Fibroblast of skin of scalp (primary cell): ENCODE measurements at places on chromosomes 7 and 10.
A peak's percentile ranks its signal among the peaks of the same experiment; 100 is the strongest.

GRCh38 chr7:38669965-38670520 is 38.9 kb upstream of the AMPH start:
- no peak for DNase-seq

DNA sequence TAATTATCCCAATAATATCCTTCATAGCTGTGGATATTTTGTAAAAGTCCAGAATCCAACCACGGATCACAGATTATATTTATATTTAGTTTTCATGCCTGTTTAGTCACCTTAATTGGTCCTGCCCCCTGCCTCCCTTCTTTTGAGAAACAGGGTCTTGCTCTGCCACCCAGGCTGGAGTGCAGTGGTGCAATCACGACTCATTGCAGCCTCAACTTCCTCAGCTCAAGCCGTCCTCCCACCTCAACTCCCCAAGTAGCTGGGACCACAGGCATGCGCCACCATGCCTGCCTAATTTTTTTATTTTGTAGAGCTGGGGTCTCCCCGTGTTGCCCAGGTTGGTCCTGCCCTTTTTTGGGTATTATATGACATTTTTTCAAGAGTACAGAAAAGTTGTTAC is 129.4 kb downstream of the KAT6B start:
- DNase-seq = peak; percentile 27

DNA sequence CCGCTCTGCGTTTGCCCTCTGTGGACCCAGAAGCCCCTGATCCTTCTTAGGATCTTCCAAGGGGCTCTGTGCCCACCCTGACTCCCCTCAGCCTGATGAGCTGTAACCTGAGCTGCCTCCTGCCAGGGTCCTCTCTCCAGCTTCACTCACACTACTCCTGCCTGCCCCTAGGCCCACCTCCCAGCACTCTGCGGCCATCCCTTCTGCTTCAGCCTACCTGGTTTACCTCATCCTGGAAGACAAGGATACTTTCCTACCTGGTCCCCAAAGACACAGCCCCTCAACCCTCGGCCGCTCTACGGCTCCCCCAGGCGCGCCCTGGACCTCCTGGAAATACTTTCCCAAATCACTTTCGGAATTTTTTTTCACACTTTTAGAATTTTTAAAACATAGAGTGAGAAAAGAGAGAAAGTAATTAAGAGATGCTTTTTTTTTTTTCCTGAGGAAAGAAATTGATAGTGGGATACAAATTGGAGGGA is 6.4 kb upstream of the ZNF862 start:
- DNase-seq = no peak

- DNase-seq = no peak
Observed at GRCh38 chr7:127705461-127705959, 53.5 kb downstream of the SND1 start.

DNA sequence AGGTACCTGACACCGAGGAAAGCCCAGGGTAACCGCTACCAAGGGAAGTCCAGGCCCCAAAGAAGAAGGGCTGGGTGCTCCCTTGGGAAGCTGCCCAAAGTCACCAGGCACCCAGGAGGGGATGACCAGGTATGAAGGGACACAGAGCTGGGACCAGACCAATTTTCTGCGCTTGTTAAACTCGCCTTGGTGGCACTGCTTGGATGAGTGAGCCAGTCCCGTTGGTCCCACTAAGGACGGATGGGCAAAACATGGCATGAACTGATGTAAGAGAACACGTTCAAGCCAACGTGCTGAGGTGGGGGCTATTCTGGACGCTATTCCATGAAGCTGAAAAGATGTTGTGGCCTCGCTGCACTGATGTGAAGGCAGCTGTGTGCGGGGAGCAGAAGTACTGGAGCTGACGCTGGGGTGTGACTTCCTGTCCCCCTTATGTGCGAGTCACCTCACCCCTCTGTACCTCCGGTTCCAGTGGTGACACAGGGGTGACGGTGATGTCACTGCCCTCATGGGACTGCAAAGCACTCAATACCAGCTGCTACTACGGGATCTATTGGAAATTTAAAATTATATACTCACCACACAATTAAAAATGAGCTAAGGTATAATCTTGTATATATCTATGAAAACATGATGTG is 73.6 kb downstream of the COBL start:
- DNase-seq = no peak

GRCh38 chr10:125375210-125375609 is 214.8 kb upstream of the CTBP2 start:
- DNase-seq = no peak

- DNase-seq = peak; percentile 19
Observed at GRCh38 chr10:71725998-71726579, 6.5 kb upstream of the C10orf105 start.

- DNase-seq = no peak
Observed at GRCh38 chr10:74871595-74872382, 45.4 kb downstream of the KAT6B start.

DNA sequence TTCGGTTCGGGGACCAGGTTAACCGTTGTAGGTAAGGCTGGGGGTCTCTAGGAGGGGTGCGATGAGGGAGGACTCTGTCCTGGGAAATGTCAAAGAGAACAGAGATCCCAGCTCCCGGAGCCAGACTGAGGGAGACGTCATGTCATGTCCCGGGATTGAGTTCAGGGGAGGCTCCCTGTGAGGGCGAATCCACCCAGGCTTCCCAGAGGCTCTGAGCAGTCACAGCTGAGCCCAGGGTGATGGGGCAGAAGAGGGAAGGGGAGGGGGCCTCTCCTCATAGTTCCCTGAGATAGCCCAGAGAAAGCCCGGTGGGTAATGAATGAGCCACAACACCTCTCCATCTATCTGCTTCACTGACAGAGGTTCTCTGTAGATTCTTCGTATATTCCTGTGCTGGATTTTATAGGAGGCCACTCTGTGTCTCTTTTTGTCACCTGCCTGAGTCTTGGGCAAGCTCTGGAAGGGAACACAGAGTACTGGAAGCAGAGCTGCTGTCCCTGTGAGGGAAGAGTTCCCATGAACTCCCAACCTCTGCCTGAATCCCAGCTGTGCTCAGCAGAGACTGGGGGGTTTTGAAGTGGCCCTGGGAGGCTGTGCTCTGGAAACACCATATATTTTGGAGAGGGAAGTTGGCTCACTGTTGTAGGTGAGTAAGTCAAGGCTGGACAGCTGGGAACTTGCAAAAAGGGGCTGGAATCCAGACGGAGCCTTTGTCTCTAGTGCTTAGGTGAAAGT is 16.4 kb downstream of the PRSS2 start:
- DNase-seq = no peak

DNA sequence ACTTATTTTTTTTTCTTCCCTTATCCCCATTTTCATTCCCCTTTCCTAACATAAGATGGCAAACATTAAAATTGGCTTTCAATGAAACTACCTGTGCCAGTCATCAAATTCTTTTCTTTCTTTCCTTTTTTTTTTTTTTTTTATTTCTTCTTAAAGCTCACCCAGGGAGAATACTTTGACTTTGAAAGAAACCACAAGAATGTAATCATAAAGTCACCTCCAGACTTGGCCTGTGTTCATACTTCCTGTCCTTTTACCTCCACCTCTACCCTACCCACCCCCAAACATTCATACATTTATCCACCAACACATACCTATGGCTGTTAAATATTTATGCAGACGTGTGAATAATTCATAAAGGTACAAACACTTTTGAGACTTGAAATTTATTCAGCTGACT is 254.6 kb downstream of the SLC25A13 start:
- DNase-seq = no peak

DNA sequence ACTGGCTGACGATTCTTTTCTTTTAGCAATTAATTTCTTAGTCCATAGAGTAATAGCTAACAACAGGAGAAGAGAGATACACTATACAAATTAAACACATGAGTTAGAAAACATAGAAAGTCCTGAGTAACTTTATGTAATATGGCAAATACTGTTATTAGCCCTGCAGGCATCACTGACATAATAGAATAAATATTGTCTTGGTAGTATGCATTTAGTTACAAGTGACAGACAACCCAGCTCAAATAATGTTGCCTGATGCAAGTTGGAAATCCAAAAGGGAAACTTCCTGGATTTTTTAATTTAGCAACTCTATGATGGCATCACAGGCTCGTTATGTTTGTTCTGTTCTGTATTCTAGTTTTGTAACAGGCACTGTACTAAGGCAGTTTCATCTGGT is 95.1 kb downstream of the DKK1 start:
- no peak for DNase-seq

DNA sequence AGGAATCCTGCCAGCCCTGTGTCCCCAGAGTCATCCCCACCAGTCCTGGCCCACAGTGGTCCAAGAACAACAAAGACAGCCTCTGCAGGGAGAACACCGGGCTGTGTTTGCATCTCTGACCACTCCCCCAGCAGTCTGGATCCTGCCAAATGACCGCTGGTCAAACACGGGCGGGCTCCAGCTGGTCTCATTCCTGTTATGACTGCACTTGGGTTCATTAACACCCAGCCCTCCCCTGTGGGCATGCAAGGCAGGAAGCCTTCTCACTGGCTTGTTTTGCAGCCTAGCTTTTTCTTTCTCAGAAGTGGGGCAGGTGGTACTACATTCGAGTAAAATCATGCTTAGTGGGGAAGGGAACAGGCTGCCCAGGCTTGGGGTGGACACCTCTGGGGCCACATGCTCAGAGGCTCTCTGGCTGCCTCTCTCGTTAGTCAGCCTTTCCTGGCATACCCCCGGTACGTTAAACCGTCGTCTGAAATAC is 190.0 kb downstream of the PLXNA4 start:
- DNase-seq = no peak

GRCh38 chr7:21972397-21972784 is 26.7 kb upstream of the CDCA7L start:
- no peak for DNase-seq

DNA sequence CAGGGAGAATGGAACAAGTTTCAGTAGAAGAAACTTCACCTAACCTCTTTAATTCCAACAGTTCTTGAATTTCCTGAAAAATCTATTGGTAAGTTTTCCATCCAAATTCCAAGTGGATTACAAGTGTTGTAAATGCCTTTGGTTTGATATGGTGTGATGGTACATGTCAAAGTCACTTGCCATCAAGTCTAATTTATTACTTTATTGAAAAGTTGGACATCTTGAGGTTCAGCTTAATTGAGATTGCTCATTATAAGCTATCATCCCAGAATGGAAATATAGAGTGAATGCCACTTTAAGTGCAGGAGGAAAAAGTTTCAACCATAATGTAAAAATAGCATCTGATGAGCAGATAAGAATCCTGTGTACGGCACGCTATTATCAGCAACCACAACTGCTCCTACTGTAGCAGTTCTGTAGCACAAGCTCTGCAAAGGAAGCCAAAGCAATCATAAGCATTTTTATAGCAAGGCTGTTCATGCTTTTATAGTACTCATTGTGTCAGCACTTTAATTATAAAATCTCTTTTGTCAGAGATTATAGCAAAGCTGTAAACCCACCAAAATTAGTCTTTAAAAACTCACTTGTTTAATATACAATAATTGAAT is 991.8 kb upstream of the PHF14 start:
- DNase-seq = no peak

DNA sequence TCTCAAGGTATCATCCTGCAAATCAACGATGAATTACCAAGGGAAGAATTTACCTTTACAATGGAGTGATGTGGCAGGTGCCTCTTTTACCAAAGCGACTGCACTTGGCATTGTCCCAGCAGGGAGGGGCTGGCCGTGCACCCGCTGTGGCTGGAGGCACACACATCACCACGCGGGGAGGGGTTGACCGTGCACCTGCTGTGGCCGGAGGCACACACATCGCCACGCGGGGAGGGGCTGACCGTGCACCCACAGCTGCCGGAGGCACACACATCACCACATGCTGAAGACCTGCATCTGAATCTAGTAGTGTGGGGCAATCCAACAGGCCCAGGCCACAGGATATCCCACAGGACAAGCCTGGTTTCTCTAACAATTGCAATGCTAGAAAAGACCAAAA is 493.5 kb downstream of the DNAJB6 start:
- DNase-seq = no peak

GRCh38 chr7:34900891-34901513 is 136.3 kb downstream of the DPY19L1 start:
- no peak for DNase-seq

DNA sequence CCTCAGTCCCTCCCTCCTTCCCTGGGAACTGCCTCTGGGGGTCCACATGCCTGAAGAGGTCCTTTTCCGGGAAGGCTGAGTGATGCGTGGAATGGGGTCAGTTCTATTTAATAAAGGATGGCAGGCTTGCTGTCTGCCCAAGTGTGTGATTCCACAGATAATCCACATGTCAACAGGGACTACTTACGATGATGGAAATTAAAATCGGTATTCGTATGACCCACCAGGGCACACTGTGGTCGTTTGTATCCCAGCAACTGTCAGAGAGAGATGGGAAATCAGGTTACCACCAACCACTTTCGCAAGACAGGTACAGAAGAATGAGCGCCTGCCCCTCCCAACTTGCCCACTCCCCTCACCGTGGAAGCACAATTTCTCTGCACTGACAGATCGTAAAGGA is 110.3 kb downstream of the VIPR2 start:
- no peak for DNase-seq

DNA sequence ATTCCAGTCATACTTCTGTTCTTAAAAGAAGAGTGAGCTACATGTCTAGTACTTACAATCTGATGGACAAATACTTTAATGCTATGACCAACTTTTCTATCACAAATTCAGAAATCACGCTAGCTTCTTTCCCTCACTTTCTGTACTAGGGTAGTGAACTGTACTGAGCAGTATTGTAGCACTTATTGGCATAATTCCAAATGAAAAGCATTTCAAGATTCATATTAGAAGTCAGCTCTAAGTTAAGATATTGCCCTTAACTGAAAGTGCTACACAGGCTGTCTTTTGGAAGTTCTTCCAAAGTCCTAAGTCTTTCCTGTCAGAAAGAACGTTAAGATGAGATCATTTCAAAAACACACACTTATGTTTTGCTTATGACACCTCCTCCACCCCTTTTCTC is 13.4 kb downstream of the P4HA1 start:
- DNase-seq = peak; percentile 20

DNA sequence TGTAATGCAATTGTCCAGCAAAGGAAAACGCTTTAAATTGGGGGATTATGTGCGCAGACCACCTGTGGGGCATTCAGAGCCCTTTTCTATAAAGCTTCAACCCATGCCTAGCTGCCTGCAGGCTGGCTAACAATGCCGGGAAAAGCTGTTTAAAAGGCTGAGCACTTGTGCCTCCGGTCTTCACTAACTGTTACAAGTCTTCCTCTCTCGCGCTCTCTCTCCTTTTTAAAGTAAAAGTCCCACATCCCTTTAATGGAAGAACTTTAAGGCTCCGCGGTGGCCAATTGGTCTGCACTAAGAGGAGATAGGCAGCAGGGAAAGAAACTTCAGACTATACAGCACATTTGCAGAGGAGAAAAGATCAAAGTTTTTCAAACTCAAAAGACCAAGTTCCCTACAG is 4.6 kb downstream of the FZD8 start:
- DNase-seq = no peak
